ENCODE measurements at places on chromosomes 3 and 15.

DNA sequence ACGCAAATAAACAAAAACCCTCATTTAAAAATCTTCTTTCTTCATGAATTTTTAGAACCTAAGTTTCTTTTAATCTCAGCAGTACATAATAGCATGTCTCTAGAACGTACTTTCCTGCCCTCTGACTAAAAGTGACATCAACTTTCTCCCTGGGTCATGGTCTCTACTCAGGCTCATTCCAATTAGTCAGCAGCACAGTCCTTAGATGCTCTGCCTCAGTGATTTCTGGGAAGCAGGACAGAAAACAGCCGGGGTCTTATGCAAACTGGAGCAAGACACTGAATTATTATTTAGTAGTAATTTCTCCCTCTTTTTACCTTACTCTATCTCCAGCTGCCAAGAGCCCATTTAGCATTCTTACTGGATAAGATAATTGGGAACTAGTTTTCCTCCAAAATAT lies 365.2 kb downstream of the TUSC7 start:
- no peak for DNase-seq

DNA sequence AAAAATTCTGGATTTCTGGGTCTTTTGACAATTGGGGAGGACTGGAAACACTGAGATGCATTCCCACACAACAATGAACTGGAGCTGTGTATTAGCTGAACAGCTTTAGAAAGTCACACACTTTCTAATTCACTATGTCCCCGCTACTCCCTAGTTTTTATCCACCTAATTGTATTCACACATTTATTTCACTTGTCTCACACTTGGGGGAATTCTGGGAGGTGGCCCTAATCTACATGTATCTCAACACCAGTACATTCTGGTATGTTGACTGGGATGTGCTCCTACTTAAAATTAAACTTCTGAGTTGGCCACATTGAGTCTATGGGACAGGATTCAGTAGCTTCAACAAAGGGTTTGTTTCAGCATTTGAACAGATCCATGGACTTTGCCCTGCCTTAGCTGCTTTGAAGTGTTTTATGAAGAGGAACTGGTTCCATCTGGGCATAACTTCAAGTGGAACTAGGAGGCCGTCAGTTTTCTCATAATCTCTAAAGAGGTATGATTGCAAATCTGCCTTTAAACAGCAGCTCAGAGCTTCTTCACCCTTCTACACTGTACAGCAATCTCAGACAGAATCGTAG lies 106.5 kb upstream of the CMC1 start:
- DNase-seq, result no peak

DNA sequence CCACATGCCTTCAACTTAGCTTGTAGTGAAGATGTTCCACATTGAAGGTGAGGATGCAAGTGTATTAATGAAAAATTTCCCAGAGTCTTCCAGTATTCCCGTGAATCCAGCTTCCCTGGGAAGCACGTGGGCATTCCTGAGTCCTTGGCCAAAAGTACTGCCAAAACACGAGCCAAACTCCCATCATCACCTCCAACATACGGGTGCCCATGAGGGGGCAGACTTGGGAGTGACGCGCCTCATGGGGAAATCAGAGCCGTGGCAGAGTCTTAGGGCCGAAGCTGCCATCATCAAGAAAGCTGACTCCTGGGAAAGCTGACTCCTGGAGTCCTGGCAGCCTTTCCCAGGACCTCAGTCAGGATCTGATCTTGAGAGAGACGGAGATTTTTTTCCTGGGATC lies 20.1 kb upstream of the TM2D3 start:
- no peak for DNase-seq

DNA sequence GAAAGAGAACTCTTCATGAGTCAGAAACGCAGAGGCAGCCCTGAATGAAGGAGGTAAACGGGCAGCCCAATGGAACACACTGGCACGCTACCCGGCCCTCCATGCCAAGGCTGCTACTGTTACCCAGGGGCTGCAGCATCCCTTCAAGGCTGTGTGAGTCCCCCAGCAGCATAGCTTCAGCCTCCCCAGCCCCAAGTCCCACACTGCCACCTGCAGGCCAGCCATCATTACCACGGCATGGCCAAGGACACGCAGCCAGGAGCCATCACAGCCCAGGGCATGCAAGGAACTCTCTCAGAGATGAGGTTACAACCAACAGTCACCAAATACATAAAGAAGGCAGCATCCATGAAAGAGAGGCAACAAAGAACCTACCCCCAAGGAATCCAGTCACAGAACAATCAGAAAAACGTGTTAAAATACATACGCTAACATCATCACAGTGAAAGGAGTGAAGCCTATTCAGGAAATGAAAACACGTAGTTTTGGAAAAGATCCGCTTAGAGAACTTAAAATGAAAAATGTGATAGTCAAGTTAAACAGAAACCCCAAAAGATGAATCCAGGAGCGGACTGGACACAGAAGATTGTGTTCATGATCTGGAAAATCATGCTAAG lies 22.4 kb downstream of the PLA2G4F start:
- DNase-seq, result peak; percentile 10

GRCh38 chr3:12458901-12459300 lies 25.4 kb upstream of the TSEN2 start:
- DNase-seq, result no peak

- DNase-seq, result no peak
These were observed 86.5 kb upstream of the FXR1 start for GRCh38 chr3:180825964-180826363.

DNA sequence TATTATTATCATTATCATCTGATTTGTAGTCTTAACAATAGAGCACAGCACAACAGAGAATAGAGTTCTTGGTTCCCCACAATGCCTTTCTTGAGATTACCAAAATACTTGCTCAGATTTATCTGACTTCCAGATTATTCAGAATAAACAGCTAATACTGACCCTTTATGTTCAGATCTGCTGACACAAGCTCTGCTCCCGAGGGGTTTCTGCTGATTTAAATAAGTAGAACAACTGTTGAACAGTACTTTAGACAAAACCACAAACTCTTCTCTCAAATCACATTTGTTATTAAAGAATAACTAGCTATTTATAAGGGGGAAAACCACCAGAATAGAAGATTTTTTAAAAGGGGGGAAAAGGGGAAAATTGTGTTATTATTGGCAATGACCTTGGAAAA lies 380.2 kb upstream of the ATP11B start:
- no peak for DNase-seq

GRCh38 chr15:49145651-49146609 lies 9.5 kb downstream of the COPS2 start:
- no peak for DNase-seq

GRCh38 chr3:48467473-48468267 lies 21.1 kb downstream of the ATRIP start:
- no peak for DNase-seq

DNA sequence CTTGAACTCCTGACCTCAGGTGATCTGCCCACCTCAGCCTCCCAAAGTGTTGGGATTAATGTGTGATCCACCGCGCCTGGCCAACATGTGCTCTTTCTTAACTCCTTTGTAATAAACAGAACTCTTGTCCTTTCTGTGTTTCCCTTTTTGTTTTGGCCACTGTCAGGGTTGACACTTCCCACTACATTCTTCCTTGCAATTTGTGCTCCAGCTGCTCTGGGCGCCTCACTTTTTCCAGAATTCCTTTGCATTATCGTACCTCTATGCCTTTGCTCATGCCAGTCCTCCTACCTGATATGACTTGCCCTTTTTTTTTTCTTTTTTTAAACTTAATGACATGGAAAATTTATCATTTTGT lies 38.8 kb upstream of the SMAD3 start:
- DNase-seq, result no peak

DNA sequence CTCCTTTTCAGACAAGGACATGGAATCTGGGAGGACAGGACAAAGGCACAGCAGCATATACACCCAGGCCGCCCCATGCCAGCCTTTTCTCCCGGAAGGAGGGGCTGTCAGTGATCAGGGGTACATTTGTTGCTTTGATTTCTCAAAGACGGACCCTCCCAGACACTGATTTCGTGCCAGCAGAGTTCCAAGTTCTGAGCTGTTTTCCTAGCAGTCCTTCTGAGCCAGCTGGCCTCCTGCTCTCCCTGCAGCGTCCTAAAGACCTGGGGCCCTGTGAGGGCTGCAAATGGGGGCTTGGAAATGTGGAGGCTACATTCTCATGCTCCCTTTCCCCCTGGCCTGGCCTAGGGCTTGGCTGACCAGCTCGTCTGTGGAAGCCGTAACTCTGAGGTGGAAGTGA lies 22.3 kb downstream of the CTSH start:
- no peak for DNase-seq

GRCh38 chr3:45123581-45124269 lies 22.5 kb downstream of the CDCP1 start:
- DNase-seq, result no peak

- no peak for DNase-seq
These were observed 33.0 kb upstream of the DENND4A start for GRCh38 chr15:65824941-65825544.

GRCh38 chr3:69724722-69725435 lies 14.4 kb upstream of the MITF start:
- no peak for DNase-seq

GRCh38 chr3:178456621-178457285 lies 79.5 kb upstream of the KCNMB2 start:
- DNase-seq, result no peak

GRCh38 chr3:152466784-152467183 lies 198.1 kb downstream of the MBNL1 start:
- DNase-seq, result no peak

DNA sequence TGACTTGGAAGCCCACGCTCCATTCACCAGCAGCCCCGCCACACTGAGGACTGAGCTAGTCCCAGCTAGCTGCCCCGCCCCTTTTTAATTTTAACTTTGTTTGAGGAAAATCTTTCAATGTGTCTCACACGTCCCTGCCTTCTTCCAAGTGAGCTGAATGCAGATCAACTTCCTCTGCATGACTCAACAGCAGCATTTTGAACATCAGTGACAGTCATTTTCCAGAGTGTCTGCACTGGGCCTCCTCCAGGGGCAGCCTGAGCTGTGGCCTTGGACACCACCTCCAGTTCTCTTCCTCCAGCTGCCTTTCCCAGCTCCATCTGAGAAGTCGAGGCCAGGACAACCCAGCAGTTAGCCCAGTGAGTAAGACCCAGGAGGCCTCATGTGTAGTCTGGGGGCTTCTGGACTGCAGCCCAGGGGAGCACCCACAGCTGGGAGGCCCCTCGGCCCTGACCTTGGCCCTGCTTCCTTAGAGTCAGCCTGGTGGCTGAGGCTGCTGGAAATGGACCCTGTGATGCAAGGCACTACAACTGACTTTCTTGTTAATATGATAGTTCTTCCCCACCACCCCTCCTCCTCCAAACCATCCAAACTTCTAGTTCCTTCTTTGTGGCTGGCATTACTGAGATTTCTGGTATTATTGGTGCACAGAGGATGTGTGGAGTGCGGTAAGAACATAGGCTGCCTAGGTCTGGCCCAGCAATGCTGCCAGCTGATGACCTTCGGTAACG lies 21.4 kb upstream of the ESYT3 start:
- no peak for DNase-seq

DNA sequence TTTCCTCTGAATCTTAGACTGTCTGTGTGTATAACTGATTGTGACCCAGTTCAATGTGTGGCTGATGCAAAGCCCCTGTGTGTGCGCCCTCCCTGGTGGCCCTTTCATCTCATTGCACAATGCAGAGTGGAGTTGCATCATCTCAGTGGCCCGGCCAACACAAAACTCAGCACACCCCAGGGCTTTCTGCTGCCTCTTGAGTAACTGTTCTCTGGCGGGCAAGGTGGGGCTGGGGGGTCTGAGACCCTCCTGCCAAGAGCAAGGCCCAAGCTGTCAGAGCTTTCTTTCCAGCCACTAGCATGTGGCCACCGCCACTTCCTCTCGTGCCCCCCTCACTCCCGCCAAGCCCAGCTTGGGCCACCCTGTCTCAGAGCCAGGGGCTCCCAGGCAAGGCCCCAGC lies 80.7 kb upstream of the ALDH1L1 start:
- no peak for DNase-seq

DNA sequence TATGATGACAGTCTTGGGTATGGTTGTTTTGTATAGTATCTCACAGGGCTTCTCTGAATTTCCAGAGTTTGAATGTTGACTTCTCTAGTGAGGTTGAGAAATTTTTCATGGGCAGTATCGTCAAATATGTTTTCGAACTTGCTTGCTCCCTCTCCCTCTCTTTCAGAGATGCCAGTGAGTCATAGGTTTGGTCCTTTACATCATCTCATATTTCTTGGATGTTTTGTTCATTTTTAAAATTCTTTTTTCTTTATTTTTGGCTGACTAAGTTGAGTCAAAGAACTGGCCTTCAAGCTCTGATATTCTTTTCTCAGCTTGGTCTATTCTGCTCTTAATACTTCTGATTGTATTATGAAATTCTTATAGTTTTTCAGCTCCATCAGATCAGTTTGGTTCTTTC lies 282.3 kb upstream of the NECTIN3 start:
- DNase-seq, result no peak

Data from stimulated activated CD8-positive, alpha-beta memory T cell treated with anti-CD3 and anti-CD28 coated beads, Interleukin-7, amount 100 ng/mL, for 4 hours (primary cell).